ENCODE measurements at places on chromosomes 2 and 18. TPM values are rescaled to one million over a fixed set of nuclear protein-coding genes. Genes with fewer than 3 reads are reported as not detected.

Gene GLB1L
- 3.4 TPM for total RNA-seq

Gene CRYGA
- total RNA-seq, result not detected

Gene STRN
- 35.8 TPM for total RNA-seq

Gene MOGAT1
- not detected for total RNA-seq

DNA sequence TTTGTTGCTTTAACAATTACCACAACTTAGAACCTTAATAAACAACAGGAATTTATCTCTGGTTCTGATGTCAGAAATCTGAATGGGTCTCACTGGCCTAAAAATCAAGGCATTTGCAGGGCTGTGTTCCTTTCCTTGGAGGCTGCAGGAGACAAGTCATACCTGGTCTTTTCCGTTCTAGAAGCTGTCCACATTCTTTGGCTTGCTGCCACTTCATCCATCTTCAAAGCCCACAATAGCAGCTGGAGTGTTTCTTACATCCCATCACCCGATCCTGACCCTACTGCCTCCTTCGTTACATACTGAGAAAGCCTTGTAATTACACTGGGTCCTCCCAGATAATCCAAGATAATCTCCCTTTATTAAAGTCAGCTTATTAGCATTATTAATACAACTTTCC lies 18.1 kb downstream of the NETO1 start:
- no peak for DNase-seq

DNA sequence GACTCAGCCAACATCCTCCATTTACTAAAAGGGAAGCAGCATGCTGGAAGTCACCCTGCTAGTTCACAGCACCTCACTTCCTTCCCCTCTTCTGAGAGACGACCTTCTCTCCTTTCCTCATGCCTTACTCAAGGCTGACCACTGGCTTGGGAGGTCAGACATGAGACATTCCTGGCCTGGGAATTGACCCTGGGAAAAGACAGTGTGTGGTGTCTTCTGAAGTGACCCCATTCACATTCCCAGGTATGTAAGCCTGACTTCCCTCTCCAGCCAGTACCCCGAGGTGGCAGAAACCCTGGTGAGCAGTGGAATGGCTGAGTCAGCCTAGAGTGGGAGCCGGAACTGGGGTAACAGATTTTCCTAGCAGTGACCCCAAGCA lies 92.4 kb downstream of the PLB1 start:
- no peak for DNase-seq

DNA sequence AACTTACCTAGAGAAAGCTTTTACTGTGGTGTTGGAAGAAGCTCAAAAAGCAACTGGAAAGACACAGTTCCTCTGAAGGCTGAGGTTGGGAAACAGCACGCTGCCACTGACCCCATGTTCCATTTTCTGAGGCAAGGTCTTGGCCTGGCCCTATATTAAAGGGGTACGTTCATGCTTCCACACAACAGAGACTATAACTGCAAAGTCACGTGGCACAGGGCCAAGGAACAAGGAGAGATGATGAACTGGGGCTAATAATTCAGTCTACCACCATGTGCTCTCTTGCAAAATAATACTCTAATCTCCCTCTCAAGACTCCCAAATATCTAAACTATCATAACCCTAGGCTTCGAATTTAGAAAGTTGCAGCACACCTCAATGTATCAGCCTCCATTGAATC lies 381.6 kb downstream of the DSEL start:
- no peak for DNase-seq

DNA sequence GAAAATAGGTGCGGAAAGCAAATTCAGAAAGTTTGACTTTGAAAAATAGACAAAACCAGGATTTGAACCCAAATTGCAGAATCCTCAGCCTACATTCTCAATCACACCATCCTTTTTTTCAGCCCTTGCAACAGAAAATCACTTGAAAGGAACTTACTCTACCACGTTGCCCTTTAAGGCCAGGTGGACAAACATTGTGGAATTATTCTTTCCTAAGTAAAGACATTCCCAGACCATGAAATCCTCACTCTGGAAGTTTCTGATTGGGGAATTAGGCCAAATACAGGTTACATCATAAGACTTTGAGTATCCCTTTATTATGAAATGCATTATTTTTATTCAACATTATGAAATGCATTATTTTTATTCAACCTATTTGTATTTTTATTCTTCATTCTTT lies 259.4 kb downstream of the RAD51AP2 start:
- no peak for DNase-seq

DNA sequence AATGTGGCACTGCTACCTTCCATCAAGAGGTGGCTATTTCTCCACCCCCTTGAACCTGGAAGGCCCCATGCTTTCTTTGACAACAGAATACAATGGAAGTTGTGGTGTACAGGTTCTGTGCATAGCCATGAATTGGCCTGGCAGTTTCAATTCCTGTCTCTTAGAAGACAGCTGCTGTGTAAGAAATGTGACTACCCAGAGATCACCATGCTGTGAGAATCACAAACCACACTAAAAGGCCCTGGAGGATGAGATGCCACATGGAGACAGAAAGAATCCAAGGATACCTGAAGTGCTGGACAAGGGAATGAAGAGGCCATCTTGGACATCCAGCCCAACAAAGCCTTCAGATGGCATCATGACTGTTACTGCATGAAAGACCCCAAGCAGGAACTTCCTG lies 47.7 kb upstream of the EHBP1 start:
- no peak for DNase-seq

DNA sequence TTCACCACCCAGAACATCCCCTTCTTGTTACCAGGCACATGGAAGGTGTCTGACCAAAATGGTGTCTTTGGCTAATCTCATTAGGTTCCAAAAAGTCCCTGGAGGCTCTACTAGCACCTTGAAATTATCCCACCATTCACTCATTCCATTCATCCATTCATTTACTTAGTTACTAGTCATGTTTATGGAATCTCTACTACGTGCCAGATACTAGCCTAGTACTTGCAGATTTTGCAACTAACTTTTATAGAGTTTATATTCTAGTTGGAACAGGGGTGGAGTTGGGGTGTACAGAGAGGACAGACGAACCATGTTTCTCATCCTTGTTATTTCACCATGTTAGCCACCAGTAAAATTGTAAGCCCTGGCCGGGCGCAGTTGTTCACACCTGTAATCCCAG lies 4.0 kb upstream of the NOP58 start:
- DNase-seq, result no peak

DNA sequence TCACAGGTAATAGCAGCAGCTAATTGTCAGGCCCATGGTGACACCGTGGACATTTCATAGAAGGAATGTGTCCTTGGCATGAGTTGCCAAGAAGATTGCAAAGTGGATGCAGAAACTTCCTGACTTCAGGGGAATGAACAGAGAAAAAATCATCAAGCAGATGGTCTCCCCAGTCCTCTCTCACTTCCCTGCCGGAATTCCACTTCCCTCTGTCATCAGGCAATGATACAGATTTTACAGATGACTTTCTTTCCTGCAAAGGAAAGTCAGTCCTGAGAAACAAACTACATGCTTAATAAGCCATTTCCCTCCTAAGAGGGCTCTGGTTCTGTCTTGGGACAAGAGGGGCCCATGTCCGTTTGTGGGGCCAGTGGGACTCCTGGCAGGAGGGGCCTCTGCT lies 45.7 kb downstream of the KCNF1 start:
- no peak for DNase-seq

- DNase-seq, result no peak
Measured at GRCh38 chr2:27494944-27495554, at the start of gene FNDC4. Gene FNDC4 (minus strand): TSS chr2:27495200. CDS start chr2:27494679, 521 bp downstream.

DNA sequence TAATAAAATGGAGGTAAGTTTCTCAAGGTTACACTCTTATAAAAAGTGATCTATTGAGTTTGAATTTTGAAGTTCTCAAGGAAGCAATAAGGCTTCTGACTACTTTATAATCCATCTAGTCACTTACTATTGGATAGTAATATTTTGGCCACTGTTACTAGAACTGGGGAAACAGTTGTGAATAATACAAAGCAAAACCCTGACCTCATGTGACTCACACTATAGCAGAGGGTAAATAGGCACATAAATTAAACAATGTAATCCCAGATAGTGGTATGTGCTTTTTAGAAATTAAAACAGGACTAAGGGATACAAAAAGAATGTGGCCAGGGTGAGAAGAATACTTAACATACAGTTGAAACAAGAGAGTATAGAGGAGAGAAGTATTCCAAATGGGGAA lies 78.6 kb downstream of the CALCRL start:
- DNase-seq, result no peak
